ENCODE measurements at places on chromosomes 5 and 9.

DNA sequence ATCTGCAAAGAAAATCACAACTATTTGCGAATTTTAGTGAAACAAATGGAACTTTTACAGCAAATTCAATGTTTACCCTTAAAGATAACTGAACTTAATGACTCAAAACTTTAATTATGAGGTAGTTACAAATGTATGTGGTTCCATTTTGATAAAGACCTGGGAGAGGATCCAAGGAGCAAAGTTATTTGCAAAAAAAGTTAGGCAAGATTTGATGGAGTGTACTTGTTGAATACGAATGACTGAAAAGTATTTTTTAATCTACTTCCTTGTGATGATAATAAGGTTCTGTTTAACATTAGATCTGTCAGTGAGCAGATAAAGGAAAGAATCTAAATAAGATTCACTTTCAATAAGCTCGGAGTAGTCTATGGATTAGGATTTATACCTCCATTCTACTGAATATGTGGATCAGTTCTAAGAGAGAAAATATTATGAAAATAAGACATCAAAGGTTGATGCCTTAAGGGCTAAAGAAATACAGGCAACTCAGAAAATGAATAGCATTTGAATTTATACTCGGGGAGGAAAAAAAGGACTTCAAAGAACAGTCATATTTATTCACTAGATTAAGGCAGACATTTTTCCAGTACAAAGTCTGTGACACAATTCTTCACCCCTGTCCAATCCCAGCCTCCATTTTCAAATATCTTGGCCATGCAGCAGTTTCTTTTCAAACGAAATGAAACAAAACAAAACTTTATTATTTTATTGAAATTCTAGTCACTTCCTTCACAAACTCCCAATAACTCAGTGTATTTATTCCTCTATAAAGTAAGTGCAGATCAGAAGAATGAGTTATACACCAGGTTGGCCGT is 199.8 kb downstream of the PDE4D start:
- no peak for DNase-seq

GRCh38 chr5:144135113-144135762 is 35.2 kb downstream of the YIPF5 start:
- no peak for DNase-seq

DNA sequence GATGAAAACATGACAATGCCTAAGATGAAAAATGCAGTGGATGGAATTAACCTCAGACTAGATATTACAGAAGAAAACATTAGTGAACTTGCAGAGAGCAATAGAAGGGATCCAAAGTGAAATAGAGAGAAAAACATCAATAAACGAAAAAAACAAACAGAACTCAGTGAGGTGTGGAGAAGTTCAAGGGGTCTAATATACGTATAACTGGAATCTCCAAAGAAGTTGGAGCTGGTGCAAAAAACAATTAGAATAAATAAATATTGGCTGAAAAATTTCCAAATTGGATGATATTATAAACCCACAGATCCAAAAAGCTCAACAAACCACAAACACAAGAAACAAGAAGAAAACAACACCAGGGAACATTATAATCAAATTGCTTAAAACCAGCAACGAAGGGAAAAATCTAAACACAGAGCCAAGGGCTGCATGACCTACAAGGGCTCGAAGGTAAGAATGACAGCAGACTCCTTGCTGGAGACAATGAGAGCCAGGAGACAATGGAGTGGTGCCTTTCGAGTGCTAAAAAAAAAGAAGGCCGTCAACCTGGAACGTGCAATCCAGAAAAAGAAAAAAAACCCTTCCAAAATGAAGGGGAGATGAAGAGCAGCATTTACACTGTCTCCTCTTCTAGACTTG is 11.8 kb downstream of the FAM163B start:
- no peak for DNase-seq

DNA sequence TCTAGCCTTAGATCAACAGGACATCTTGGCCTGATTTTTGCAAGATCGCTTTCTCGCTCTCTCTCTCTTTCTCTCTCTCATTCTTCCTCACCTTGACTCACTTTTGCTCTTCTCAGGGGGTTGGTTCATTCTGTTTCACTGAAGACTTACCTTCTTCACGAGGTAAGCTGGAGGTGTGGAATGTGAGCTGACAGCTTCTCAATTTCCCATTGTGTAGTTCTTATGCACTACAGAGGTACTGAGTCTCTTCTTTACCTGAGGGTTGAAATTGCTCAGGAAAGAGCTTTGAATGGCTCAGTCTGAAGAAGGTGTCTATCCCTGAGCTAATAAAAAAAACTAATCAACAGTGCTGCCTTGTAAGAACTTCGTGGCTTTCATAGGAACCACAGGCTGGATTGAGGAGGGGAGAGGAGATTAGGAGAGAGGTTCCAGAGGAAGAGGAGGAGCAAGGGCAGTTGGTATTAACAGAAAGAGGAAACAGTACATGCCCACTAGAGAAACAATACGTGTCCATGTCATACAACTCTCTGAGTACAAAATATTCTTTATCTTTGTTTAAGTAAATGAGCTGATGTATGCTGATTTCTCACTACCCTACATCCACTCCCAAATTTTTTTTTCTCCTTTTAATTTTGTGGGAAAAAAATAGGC is 192.2 kb downstream of the TMEM167A start:
- no peak for DNase-seq

DNA sequence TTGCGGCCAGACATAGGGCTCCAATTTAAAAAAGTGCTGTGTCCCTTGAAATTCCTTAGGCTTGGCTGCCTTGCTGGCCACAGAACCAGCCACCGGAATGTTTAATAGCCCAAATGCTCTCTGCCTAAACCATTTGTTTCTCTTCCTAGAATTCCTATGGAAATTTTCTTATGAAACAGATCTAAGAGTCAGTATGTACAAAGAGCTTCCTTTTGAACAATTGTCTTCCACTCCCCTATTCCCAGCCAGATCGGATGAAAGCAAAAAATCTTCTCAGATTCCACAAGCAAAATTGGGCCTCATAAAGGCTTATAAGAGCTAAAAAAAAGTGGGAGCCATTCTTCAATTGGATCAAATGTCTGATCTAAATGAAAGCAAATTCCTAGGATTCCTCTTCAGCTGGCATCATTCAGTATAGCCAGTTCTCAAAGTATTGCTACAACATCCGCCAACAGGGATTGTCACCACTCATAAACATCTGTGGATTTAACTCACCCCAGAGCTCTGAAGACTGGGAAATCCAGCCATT is 104.3 kb downstream of the CEMIP2 start:
- no peak for DNase-seq

DNA sequence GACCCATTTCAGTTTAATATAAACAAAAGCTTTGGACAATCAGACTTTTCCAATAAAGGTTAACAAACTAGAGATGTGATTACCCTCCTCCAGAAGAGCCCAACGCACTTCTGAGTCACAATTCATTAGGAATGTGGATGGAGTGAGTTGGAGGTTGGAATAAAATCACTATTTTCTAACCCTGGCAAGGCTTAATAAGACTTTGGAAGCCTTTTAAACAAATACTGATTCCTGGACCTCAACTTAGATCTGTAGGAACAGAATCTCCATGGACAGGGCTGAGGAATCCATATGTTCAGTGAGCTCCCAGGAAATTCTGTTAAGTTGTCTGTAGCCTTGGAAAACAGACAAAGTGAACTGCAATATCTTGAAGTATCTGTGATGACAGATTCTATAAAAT is 233.5 kb upstream of the ELL2 start:
- no peak for DNase-seq

DNA sequence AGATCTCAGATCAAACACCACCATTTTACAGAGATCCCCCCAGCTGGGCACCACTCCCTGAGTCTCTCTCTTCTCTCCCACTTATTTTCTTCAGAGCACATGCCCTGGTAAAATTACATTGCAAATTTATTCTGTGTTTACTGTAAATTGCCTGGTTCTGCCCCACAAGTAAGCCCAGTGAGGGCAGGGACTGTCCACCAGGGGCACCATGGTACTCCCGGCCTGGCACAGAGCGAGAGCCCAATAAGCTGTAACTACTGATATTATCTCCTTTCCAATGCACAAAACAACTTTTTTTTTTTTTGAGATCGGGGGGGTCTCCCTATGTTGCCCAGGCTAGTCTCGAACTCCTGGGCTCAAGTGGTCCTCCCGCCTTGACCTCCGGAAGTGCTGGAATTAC is 123.0 kb downstream of the PAX5 start:
- DNase-seq: no peak

- no peak for DNase-seq
These were observed 40.3 kb downstream of the UBTD2 start for GRCh38 chr5:172243302-172243701.

DNA sequence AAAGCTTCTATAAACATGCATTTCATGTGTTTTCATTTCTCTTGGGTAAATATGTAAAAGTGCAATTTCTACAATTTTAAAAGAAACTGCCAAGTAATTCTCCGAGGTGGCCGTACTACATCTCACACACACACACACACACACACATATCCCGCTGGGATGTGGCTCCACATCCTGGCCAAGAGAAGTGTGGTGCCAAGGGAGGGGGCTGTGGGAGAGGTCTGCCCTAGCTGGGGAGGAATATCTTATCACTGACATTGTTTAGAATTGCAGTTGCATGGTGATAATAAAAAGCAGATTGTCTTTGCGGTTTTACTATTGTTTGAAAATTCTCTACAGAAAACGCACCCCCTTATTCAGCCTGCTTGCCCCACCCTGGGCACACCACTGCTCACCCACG is 558.4 kb downstream of the BNC2 start:
- DNase-seq: no peak

Measured in caudate nucleus (tissue), 63 donors.